Hematopoietic multipotent progenitor cell treated with erythropoietin and hydrocortisone succinate and interleukin-3 and kit ligand, for 4 days (in vitro differentiated cells): ENCODE measurements at places on chromosomes 5 and 9.
A peak's percentile ranks its signal among the peaks of the same experiment; 100 is the strongest.

GRCh38 chr5:1959725-1960581 is 77.2 kb upstream of the IRX4 start:
- no peak for DNase-seq

DNA sequence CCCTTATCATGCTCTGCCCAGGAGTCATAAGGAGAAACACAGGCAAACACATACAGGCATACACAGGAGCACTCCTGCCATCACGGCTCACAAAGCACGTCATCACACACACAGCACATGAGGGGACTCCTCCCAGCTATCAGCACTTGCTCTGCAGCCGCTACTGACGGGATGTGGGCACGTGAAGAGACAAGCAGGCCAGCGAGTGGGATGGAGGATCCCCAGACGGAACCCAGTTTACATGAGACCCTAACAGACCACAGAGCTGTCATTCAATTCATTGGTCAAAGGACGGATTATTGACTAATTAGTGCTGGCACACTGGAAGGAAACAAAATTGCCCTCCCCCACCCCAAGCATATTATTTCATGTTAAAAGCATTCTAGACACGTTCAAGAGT is 53.6 kb downstream of the SEMA4D start:
- peak; percentile 58 for DNase-seq

DNA sequence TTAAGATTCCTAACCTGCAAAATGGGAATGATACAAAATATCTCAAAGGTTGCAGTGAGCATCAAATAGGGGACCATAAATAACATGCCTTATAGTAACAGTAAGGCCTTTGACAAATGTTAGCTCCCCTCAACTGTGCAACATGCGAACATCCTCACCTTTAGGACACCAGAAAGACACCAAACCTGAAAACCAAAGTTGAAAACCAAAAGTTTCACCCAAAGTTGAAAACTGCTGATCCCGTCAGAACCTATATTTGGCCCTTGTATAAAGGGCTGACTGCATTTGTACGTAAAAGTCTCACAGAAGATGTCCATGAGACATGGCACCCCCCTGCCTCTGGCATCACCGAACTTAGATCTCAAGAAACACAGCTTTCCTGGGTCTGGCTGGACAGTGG is 12.1 kb downstream of the CDK5RAP2 start:
- DNase-seq = no peak

- DNase-seq = peak; percentile 91
Observed at GRCh38 chr5:59380350-59380951, 513.1 kb downstream of the PDE4D start.

- no peak for DNase-seq
Observed at GRCh38 chr9:107584186-107584585, 94.6 kb upstream of the KLF4 start.

- DNase-seq = no peak
Observed at GRCh38 chr9:99366621-99367020, 144.5 kb downstream of the SEC61B start.

- DNase-seq = no peak
Observed at GRCh38 chr5:108081707-108082106, 300.2 kb downstream of the FBXL17 start.

- DNase-seq = no peak
Observed at GRCh38 chr5:135266975-135267374, 132.1 kb downstream of the MACROH2A1 start.

DNA sequence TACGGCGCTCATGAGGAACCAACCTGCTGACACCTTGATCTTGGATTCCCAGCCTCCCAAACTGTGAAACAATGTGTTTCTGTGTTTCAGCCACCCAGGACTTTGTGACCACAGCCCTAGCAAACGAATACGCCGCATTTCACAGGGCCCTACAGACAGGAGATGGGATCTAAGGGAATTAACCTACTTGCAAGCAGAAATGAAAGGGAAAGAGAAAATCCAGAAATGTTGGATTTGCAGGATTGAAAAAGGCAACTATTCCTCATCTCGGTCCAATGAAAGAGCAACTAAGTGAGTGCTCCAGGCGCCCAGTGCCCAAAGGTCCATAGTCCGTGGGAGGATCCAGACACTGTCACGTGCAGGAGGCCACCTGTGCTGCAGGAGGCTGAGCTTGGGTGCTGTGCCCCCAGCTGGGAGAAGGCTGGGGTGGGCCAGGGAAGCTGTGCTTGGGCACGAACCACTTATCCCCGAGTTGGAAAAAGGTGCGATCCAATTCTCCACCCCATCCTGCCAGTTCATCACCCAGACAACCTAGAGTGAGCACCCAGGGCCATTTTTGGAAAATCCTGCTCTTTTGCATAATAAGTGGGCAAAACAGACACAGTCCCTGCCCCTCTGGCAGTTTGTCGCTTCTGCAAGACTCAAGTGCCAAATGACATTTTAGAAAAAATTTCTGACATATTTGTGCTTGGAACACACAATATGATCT is 177.9 kb downstream of the C9orf50 start:
- DNase-seq = no peak

DNA sequence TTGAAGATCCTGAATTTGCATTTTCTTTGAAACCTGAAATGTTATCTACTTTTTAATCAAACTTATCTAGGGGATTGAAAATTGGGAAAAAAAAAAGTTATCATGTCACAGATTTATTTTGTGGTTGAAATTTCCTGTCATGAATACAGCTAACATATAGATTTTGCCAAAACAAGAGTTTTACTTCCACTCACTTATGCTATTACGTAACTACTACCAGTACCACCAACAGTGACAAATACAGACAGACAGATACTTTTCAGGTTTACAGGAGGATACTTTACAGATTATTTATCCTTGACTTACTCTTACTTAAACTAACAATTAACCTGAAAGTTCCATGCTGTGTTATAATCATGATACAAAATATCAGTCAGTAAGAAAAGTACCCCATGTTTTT is 6.8 kb upstream of the MRPS30 start:
- DNase-seq = no peak

GRCh38 chr5:154087260-154087659 is 48.5 kb downstream of the MFAP3 start:
- no peak for DNase-seq

DNA sequence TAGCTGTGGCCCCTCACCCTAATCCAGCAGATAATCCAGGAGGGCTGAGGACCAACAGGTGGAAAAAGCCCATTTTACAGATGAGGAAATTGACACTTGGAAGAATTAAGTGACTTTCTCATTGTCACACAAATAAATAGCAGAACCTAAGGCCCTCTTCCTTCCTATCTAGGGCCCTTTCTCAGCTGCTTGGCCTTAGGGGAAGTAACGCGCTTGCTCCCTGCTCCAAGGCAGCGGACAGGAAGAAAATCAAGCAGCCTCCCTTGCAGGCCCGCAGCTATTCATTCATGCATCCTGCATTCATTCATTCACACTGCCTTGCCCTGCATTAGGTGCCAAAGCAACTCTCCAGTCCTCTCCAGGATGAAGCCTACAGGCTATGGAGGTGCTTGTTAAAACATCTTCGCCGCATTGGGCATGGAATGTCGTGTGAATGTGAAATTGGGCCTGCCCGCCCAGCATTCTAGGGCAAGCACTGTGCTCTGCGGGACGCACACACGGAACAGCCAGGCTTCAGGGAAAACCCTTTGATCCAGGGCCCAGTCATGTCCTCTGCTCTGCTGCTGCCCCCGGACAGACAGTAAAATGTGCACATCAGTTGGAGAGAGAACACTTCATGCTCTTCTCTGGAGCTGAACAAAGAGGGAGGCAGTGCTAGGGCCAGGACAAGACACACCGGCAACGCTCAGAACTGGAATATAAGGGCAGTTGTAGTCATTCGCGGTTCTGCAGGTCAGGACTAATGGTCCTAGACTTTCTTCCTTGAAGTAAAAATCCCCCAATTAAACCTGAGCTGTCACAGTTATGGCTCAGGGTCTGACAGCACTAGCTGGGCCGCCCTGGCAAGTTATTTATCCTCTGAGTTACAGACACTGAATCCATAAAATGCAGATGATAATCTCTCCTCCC is 166.0 kb downstream of the COL23A1 start:
- DNase-seq = no peak

- peak; percentile 47 for DNase-seq
Observed at GRCh38 chr9:18976709-18977531, 56.1 kb downstream of the SAXO1 start.

GRCh38 chr9:135343837-135344522 is 135.6 kb upstream of the PPP1R26 start:
- DNase-seq = peak; percentile 54

- DNase-seq = peak; percentile 18
Observed at GRCh38 chr5:4189317-4189716, 593.7 kb downstream of the IRX1 start.

DNA sequence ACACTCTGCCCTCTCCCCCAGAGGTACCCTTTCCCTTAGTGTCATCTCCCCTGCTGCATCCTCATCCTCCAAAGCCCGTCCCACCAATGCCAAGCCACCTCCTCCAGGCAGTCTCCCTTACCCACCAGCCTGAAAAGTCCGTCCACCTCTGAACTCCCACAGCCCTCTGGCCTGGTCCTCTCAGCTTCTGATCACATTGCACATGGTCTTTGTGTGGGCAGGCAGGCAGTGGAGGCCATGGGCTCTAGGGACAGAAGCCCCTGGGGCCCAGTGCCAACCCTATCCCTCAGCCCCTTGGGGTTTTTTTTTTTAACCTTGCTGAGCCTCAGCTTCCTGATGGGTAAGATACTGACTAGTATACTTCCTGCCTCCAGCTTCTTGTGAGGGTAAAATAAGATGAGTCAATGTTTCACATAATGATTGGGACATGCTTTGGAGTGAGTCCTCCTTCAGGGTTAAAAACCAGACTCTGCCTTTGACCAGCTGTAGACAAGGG is 19.4 kb downstream of the CSF1R start:
- peak; percentile 60 for DNase-seq

GRCh38 chr9:4984171-4984620 is 876 bp upstream of the JAK2 start:
- no peak for DNase-seq

DNA sequence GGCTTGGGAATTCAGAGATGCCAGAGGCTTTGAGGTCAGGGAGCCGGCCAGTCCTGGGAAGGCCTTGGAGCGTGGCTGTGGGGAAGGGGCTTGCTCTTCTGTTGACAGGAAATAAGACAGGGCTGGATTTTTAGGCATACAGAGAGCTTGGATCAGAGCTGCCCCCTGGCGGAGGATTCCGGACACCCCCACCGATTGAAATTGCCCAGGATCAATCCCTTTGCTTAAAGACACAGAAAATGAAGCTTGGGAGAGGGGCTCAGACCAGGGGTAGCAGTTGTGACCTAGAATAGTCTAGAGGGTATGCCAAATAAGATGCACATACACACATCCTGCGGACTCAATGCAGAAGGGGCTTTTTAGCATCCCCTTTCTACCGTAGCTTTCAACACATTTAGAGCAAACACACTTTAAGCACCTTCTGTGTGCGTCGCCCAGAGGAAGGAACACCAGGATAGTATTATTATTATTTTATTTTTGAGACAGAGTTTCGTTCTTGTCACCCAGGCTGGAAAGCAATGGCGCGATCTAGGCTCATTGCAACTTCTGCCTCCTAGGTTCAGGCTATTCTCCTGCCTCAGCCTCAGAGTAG is 1.7 kb upstream of the NTMT1 start:
- peak; percentile 81 for DNase-seq

DNA sequence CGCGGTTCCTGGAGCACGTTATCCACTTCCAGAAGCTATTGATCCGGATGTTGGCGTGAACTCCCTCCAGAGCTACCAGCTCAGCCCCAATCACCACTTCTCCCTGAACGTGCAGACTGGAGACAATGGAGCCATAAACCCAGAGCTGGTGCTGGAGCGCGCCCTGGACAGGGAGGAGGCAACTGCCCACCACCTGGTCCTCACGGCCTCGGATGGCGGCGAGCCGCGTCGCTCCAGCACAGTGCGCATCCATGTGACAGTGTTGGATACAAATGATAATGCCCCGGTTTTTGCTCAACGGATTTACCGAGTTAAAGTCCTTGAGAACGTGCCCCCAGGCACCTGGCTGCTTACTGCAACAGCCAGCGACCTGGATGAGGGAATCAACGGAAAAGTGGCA is 809 bp downstream of the PCDHGA9 start:
- no peak for DNase-seq

GRCh38 chr9:114177423-114178064 is 22.2 kb downstream of the COL27A1 start:
- peak; percentile 44 for DNase-seq

DNA sequence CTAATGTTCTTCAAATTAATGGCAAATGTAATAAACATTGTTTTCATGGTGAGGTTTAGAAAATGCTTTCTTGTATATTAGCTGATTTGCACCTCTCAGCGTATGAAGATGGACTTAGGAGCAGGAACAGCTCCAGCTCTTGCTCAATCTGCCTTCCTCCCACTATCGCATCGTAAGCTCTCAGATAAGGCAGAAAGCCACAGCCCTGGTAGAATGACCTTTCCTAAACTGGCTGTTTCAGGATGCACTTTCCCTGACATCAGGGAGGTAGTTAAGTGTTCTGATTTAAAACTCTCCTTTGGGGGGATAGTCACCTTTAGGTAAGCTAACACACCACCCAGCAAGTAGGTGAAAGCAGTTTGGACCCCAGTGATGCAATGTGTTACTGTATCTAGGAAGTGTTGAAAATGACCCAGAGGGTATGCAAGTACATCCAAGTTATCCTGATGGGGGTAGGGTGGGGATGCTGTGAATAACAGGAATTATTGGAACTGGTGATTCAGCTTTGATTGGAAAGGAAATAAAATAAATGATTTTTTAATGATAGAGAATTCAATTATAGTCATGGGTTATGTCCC is 72.3 kb downstream of the LMNB1 start:
- DNase-seq = no peak

- peak; percentile 89 for DNase-seq
Observed at GRCh38 chr5:108521841-108522506, 140.1 kb upstream of the FBXL17 start.

- no peak for DNase-seq
Observed at GRCh38 chr5:103476811-103477210, 85.8 kb downstream of the NUDT12 start.

GRCh38 chr5:77851176-77852067 is 75.3 kb upstream of the TBCA start:
- DNase-seq = peak; percentile 55

- DNase-seq = no peak
Observed at GRCh38 chr5:153571162-153571561, 80.7 kb downstream of the GRIA1 start.

DNA sequence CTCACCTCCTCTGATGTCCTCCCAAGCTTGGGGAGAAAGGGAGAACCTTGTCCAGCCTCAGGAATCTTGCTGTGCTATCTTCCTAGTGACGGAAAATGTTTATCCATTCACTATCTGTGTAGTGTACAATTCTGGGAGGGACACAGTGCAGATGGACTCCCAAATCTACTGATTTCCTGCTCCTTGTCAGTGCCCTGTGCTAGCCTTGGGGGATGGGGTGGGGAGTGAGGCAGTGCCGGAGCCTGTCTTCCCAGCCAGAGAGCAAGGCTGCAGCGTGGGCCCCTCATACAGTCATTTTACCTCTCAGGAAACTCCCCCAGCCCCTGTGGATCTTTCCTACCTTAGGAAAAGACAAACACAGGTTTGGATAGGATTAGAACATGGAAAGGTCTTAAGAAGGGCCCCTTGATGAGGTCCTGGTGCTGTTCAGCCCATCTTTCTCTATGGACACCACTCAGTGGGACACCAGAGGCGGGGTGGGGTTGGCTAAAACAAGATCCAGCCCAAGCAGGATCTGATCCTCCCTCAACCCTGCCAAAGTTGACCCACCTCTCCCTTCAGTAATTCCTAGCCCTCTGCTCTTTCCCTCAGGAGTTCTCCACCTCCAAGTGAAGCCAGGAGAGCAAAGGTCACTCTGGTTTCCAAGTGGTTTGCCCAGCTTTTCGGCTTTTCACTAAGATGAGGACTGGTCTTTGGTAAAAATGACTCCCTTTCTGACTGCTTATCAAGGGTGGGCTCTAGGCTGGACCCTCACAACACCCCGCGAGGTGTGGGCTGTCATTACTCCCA is 3.4 kb downstream of the DOLK start:
- no peak for DNase-seq

GRCh38 chr5:72895758-72896157 is 60.1 kb upstream of the FCHO2 start:
- DNase-seq = no peak
